ENCODE measurements at places on chromosomes 6 and 20.

DNA sequence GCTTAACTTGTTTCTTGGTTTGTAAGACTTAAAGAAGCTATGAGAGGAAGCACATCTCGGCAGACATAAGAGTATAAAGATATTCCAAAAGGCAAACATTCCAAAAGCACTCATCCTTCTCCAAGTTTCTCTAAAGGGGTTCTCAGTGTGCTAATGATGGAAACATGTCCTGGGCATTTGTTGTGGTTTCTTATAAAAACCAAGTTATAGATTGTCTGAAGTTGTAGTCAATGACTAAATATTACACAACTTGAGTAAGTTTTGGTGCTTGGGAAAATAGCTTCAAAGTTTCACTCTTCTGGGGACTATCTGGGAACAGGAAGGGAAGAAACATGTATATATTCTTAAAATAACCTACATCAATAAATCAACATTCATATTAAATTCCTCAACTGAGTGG, 128.3 kb upstream of the TBX18 start:
- DNase-seq, result no peak

DNA sequence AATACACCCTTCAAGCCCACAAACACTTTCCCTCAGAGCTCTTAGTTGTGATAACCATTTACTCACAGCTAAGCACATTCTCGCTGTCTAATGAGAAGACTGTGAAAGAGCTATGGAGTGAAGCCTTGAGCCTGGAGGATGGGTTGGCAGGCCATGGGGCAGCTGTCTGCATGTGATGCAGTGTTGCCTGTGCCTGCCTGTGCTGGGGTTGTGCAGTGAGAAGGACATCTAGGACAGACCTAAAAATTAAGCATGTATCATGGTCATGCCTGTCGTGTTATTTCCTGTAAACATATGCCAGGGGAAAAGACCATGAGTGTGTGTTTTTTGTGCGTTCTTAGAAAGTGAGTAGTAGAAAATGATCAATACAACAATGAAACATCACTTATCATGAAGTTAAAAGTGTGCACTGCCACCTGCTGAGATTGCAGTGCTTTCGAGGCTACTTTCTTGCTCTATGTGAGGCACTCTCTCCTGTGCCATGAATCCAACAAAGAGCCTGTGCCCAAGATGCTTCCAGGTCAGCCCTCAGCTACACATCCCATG, 8.1 kb upstream of the ZC3H12D start:
- DNase-seq, result no peak

- no peak for DNase-seq
These were observed 188.5 kb downstream of the CDH4 start for GRCh38 chr20:61440548-61441055.

DNA sequence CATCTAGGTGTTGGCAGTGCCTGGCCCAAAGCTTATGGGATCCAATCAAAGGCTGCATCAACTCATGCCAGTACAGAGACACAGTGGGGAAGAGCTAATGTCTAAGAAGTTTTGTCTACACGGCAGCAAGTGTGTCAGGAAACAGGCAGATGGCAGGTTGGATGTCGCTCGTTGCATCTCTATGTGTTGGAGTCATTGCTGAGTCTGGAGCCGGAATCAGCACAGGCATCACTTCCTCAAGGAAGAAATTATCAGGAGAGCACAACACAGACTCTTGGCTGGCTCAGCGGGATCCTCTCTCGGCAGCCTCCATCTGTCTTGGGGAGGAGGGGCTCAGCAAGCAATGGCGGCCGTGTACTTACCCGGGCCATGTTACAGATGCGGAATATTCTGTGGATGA, 467.2 kb upstream of the CHD6 start:
- DNase-seq, result no peak

DNA sequence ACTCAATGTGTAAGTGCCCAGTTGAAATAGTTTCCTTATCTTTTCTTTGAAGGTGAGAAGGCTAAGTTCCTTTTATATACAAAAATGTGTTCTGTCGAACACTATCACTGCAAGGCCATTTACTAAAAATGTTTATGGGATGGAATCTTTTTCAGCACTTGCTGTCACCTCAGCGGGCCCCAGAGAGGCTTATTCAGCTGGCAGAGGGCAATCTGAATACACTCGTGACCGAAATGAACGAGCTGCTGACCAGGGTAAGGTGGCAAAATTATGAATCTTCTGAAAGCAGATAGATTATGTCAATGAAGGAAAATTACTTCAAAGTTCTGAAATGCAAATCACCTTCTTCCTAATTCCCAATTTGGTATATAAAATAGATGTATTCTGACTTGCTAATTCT, 340.2 kb downstream of the ARHGAP18 start:
- no peak for DNase-seq

DNA sequence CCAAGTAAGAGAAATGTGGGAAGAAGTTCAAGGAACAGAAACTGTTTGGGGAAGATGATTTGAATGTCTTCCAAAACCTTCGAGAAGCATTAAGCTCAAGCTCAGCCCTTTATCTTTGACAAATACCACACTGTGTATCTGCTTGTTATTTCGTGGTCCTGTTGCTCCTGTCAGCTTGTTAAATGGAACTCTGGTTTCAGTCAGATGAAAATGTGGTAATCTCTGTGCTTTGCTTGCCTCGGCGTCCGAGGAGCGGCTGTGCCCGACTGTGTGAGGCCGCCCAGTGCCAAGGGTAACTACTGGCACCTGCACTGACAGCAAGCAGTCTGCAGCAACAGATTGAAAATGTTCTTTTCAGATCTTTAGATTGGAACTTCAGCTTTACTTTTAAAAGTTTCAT, 577.9 kb upstream of the FLRT3 start:
- no peak for DNase-seq

- DNase-seq, result no peak
These were observed 164.4 kb downstream of the SIM1 start for GRCh38 chr6:100300221-100300736.

- no peak for DNase-seq
These were observed 625.1 kb upstream of the IMPG1 start for GRCh38 chr6:76697585-76697984.

- DNase-seq, result no peak
These were observed 4.8 kb upstream of the EMILIN3 start for GRCh38 chr20:41371371-41371770.

GRCh38 chr6:12845224-12846004, 128.8 kb downstream of the PHACTR1 start:
- no peak for DNase-seq

DNA sequence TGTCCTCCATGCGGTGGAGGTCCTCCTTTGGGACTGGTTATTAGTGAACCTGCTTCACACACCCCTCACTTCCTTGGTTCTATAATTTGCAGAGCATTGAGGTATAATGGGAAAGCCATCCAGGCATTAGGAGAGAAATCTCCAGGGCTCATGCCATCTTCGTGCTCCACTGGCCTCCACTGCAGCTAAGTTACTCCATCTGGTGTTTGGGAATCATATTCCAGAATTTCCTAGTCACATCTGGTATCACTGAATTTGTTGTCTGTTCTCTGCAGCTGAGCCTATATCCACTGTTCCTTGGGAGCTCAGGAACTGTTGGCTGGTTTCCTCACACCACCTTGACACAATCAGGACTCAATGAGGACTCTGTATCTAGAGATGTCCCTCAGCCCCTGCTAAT, 173.0 kb upstream of the TSHZ2 start:
- DNase-seq, result no peak

- DNase-seq, result no peak
These were observed 8.5 kb upstream of the PACSIN1 start for GRCh38 chr6:34457382-34457741.

- peak; percentile 41 for DNase-seq
These were observed 38.5 kb downstream of the SOD2 start for GRCh38 chr6:159654483-159655098.

DNA sequence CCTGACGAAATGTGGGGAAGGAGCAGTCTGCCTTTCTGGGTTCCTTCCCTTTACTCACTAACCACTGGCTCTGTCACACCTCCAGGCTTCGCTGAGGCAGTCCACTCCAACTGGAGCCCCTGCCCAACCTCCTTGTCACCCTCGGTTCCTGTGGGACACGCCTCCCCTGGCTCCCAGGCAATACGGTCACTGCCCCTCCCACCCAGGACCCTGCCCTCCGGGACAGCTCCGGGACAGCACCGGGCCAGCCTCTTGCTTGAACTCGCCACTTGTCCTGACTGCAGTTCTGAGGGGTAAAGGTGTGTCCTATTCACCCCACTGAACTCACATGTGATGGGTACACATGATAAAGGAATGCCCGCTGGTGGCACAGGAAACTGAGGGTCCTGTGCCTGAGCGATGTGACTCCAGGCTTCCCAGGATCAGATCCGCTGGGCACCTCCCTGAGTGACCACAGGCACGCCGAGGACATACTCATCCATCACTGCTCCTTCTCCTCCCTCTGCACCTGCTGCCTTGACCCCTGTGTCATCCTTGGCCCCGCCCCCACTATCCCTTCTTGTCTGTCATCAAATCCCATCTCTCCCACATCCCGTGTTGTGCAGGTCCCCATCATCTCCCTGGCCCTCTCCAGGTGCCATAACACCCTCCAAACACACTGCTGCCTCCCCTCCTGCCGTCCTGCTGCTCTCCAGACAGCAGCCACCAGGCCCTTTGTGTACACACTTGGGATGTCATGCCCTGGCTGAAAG, 7.9 kb downstream of the SDCBP2 start:
- DNase-seq, result no peak

DNA sequence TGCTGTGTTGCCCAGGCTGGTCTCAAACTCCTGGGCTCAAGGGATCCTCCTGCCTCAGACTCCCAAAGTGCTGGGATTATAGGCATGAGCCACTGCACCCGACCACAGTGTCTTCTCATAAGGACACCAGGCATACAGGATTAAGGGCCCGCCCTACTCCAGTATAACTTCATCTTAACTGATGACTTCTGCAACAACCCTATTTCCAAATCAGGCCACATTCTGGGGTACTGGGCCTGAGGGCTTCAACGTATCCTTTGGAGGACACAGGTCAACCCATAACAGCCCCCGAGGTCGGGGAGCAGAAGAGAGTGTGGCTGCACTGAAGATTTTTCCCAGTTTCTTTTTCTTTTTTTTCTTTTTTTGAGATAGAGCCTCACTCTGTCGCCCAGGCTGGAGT, 39.7 kb downstream of the SUN5 start:
- no peak for DNase-seq

DNA sequence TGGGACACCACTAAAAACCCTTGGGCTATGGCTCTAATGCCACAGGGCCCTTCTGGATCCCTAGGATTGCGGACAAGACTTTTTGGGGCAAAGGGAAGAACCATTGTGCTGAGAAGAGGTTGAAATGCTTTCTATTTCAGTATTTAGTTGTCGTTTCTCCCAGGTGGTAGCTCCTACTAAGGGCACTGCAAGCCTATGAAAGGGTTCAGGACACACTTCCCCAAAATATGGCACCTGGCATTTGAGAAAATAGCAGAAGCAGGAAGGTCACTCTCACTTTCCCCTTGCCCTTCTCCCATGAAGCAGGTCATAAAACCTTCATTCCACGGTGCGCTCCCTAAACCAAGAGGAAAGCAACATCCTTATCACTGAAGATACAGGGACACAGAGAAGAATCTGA, 125.4 kb upstream of the GPR6 start:
- DNase-seq, result no peak

GRCh38 chr6:107629548-107630129, 139.7 kb downstream of the SOBP start:
- DNase-seq, result no peak

- DNase-seq, result peak; percentile 27
These were observed 81.6 kb downstream of the GMPR start for GRCh38 chr6:16319813-16320532.

DNA sequence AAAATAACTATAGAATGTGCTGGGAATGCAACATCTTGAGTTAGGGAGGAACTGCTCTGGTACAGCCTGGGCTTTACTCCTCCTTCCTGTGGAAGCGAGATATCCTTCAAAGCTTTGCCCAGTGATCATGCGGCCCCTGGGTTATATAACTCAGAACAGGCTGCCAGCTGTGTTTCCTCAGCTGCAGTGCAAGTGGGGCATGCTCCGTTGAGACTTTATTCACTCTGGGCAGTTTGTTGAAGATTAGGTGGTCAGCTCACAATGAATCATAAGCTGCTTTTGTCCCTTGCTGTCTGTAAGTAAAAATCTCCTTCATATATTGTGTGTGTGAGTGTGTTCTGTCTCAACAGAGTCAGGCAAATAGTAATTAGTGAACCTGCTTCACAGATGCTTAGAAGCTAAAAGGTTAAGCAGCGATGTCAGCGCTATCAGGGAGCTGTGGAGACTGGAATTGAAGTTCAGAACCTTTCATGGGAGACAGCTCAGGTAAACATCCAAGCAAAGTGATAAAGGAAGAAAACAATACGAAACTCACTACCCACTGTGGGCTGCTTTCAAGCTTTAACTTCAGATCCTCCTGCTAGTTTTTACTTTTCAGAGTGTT, 688.4 kb downstream of the HTR1B start:
- no peak for DNase-seq

- DNase-seq, result no peak
These were observed 1.9 kb upstream of the RAET1L start for GRCh38 chr6:150026976-150027805.

GRCh38 chr6:26411751-26412150, 9.7 kb downstream of the BTN3A1 start:
- DNase-seq, result no peak

- DNase-seq, result no peak
These were observed 29.9 kb downstream of the ABHD12 start for GRCh38 chr20:25360631-25361286.

DNA sequence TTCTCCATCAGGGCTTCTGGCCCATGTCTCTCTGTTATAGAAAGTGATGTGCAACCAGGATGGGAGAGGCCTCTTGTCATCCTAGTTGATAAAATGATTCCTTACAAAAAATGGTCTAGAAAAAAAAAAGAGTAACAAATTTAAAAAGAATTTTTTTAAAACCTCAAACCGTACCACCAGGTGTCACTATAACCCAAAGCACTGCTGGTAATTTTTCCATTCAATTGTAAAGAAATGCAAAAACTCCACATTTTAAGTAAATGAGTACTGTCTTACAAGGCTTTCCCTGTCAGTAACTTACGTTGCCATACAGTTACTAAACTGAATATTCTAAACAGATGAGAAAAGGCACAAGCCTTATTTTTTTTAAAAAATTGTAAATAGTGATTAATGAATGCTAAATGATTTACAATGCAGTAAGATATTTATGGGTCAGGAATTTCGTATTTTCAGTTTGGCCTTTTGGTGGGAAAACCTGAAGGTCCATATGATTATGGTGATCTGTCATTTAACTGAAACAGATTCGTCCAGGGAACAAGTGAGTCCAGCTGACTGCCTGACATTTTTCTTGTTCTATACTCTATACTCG, 95.4 kb downstream of the OGFRL1 start:
- peak; percentile 16 for DNase-seq

DNA sequence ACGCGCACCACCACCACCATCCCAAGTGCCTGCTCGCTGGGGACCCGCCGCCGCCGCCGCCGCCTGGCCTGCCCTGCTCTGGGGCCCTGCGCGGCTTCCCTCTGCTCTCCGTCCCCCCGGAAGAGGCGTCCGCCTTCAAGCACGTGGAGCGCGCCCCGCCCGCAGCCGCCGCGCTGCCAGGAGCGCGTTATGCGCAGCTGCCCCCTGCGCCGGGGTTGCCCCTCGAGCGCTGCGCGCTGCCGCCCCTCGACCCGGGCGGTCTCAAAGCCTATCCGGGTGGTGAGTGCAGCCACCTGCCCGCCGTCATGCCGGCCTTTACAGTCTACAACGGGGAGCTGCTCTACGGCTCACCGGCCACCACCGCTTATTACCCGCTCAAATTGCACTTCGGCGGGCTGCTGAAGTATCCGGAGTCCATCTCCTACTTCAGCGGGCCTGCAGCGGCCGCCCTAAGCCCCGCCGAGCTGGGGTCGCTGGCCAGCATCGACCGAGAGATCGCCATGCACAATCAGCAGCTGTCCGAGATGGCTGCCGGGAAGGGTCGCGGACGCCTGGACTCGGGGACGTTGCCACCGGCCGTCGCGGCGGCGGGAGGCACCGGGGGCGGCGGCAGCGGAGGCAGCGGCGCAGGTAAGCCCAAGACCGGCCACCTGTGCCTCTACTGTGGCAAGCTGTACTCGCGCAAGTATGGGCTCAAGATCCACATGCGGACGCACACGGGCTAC, 7.2 kb downstream of the PRDM13 start:
- DNase-seq, result peak; percentile 62
